ENCODE measurements at places on chromosomes 6 and 20. TPM values are rescaled to one million over a fixed set of nuclear protein-coding genes. Genes with fewer than 3 reads are reported as not detected.

Gene EPB41L1
- 17.8 TPM for polyA plus RNA-seq

Gene HLA-DOA
- not detected for polyA plus RNA-seq

Gene PPP1R16B
- polyA plus RNA-seq = not detected

Gene GNMT
- 0.07 TPM for polyA plus RNA-seq

Gene RNF144B
- 0.35 TPM for polyA plus RNA-seq

Gene LRRN4
- polyA plus RNA-seq = 0.02 TPM

Gene MAP1LC3A
- 26.7 TPM for polyA plus RNA-seq

Gene FGD2
- not detected for polyA plus RNA-seq

Gene ARMH2
- polyA plus RNA-seq = not detected

Gene MPIG6B
- polyA plus RNA-seq = not detected

Gene PHACTR1
- polyA plus RNA-seq = not detected

Gene DNMT3B
- polyA plus RNA-seq = 1.9 TPM

Gene STXBP5
- polyA plus RNA-seq = 40.0 TPM

Gene MYBL2
- polyA plus RNA-seq = 1.7 TPM

Gene PLEKHG1
- 0.12 TPM for polyA plus RNA-seq

Gene PPP1R3D
- polyA plus RNA-seq = 3.1 TPM

Gene MLIP
- polyA plus RNA-seq = not detected

Gene HAO1
- polyA plus RNA-seq = not detected
